ENCODE measurements at places on chromosomes 5 and 9. TPM values are rescaled to one million over a fixed set of nuclear protein-coding genes. Genes with fewer than 3 reads are reported as not detected.

Gene CCDC171
- 3.2 TPM for total RNA-seq

Gene EPB41L4A
- total RNA-seq: 8.5 TPM

- no peak for DNase-seq
- H3K27ac ChIP-seq: no peak overlapping the region
- no peaks in the 10 kb centered on the region for H3K36me3 ChIP-seq
- H3K27me3 ChIP-seq: no peaks in the 10 kb centered on the region
- H3K4me3 ChIP-seq: no peak overlapping the region
Measured at GRCh38 chr5:30447431-30447830, 746.1 kb upstream of the CDH6 start.

DNA sequence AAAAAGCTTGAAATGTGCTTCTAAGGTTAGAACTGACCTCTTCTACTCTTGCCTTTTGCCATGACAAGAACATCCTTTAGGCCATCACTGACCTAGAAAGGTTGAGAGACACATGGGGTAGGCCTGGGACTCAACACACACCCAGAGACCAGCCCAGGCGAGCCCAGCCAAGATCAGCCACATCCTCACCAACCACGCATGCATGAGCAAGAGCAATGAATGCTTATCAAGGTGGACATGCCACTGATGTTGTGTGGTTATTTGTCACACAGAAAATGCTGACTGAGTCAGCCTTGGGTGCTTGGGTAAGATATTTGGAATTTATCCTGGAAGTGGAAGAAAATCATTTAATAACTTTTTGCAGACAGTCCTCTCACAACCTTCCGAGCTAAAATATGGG lies 39.4 kb downstream of the SMIM23 start:
- no peaks in the 10 kb centered on the region for H3K36me3 ChIP-seq
- no peaks in the 10 kb centered on the region for H3K4me1 ChIP-seq
- H3K4me3 ChIP-seq: no peak overlapping the region
- no peak overlapping the region for H3K27ac ChIP-seq

DNA sequence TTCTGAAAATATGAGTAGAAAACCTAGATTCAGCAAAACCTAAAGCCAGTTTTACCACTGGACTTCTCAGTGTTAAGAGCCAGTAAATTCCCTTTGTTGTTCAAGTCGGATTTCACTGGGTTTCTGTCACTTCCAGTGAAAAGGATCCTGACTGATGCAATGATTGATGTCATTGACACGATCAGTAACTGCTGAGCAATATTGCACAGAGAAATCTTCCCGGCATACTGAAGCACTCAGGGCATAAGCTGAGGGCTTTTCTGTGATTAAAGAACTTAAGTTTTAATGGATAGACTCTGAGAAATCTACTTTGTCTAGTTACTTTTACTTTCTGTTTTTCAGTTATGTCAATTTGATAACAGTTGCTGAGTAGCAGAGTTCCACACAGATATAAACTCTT lies 61.9 kb downstream of the DENND1A start:
- H3K4me1 ChIP-seq: no peaks in the 10 kb centered on the region
- H3K36me3 ChIP-seq: no peaks in the 10 kb centered on the region
- no peak overlapping the region for H3K4me3 ChIP-seq
- H3K27ac ChIP-seq: peak overlapping the region; percentile 51
- H3K27me3 ChIP-seq: no peaks in the 10 kb centered on the region
- DNase-seq: no peak
